Activated CD4-positive, alpha-beta memory T cell treated with anti-CD3 and anti-CD28 coated beads for 36 hours (primary cell): ENCODE measurements at places on chromosomes 11 and 22. TPM values are rescaled to one million over a fixed set of nuclear protein-coding genes. Genes with fewer than 3 reads are reported as not detected.

DNA sequence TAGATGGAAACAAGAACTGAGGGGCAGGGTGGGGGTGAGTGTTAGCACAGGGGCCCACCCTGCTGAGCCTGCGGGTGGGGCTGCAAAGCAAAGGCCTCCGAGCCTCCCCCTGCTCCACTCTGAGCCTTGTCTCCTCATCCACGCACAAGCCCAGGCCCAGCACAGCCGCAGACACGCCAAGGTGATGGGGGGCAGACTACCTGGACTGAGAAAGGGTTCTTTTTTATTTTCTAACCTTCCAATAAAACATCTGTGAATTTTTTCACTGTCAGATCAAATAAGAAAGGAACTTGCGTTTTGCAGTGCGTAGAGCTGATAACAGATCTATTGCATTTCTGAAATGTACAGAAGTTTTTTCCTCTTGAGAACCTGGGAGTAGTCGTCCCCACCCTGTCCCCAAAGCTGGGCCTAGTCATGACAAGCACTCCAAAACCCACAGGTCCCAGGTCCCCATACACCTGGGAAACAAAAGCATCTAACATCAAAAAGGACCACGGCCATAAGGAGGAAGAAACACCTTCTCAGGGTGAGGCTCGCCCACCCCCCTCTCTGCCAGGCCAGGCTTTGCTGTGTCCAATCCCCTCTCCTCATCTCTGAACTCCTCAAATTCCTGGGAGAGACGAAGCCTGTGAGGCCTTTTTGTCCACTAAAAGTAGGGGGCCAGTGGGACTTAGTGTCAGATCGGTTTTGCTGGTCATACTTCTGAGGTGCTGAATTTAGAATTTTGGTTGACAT is 22.7 kb upstream of the CD5 start:
- H3K36me3 ChIP-seq: peaks cover 77% of the 10 kb centered on the region
- H3K4me3 ChIP-seq: peak overlapping the region; percentile 85
- H3K27ac ChIP-seq: peak overlapping the region; percentile 92

- no peaks in the 10 kb centered on the region for H3K36me3 ChIP-seq
- H3K27ac ChIP-seq: no peak overlapping the region
- peaks cover 3% of the 10 kb centered on the region for H3K27me3 ChIP-seq
- no peaks in the 10 kb centered on the region for H3K4me1 ChIP-seq
- no peak for DNase-seq
- H3K4me3 ChIP-seq: no peak overlapping the region
Measured at GRCh38 chr22:47333625-47334024, 571.2 kb downstream of the TBC1D22A start.

DNA sequence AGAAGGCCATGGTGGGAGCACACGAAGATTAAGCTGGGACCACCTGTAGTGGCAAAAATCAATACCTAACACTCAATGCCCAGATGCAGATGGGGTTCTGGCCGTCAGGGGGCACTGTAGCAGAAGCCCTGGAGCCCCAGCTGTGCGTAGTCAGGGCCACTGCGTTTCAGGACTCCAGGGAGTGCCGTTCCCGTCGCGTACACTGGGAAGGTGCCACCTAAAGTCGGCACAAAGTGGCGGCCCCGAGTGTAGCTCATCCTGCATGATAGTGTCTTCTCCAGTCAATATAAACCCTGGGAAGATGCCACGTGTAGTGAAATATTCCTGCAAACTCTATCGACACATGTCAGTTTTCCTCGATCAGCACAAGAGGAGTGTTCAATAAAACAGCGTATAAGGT is 123.8 kb upstream of the NTM start:
- no peak overlapping the region for H3K27ac ChIP-seq
- peaks cover 2% of the 10 kb centered on the region for H3K27me3 ChIP-seq
- no peak overlapping the region for H3K4me3 ChIP-seq
- H3K4me1 ChIP-seq: no peaks in the 10 kb centered on the region
- no peaks in the 10 kb centered on the region for H3K36me3 ChIP-seq
- DNase-seq: peak; percentile 11

DNA sequence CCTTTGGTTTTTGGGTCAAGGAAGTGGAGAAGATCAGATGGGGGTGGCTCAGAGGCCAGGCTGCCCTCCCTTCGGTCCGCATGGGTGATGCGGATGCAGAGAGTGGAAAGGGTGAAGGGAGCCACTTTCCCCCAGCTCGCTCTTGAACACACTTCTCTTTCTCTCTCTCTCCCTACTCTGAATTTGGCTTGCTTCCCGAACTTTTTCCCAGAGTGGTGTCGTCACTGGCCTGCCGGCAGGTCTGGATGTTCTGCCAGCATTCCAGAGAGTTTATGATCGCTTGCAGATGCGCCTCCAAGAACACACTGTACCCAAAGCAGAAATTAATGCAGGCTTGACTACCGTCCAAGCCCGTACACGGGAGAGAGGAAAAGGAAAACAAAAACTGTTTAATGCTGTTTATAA is 103.2 kb downstream of the ZBTB16 start:
- H3K4me3 ChIP-seq: no peak overlapping the region
- no peak for DNase-seq
- peaks cover 67% of the 10 kb centered on the region for H3K4me1 ChIP-seq

GRCh38 chr22:24824250-24824649 is 18.2 kb downstream of the SGSM1 start:
- no peaks in the 10 kb centered on the region for H3K4me1 ChIP-seq
- no peak overlapping the region for H3K27ac ChIP-seq
- H3K27me3 ChIP-seq: no peaks in the 10 kb centered on the region
- no peak for DNase-seq

DNA sequence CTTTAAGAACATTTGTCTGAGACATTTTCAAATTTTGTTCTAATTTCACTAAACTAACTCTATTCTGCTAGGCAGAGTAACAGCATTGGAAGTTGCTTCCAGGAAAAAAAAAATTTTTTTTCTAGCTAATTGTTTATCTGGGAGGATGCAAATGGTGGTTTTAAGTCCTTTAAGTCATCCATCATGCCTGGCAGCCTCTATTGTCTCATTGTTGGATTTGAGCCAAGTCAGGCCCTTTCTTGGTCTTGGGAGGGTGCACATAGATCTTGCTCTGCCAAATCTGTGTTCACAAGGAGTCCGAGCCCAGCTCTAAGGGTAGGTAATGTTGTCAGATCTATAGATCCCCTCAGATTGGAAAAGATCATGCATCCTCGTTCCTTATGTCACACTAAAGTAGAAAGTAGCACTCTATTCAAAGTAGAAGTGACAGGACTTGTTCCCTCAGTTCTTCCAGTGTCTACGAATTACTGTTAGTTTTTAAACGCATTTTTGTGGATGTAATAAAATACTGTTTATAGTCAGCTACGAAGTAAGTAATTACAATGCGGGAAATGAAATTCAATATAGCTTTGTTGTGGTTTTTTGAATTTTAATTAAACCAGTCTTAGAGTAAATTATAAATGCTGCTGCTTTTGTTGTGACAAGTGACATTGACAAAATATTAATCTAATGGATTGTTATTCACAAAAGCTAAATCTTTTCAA is 166.0 kb upstream of the RASSF10 start:
- no peaks in the 10 kb centered on the region for H3K36me3 ChIP-seq
- H3K4me1 ChIP-seq: peaks cover 11% of the 10 kb centered on the region
- H3K27ac ChIP-seq: no peak overlapping the region
- no peak overlapping the region for H3K4me3 ChIP-seq

- H3K4me3 ChIP-seq: no peak overlapping the region
Measured at GRCh38 chr11:93067881-93068390, 98.5 kb downstream of the MTNR1B start.

DNA sequence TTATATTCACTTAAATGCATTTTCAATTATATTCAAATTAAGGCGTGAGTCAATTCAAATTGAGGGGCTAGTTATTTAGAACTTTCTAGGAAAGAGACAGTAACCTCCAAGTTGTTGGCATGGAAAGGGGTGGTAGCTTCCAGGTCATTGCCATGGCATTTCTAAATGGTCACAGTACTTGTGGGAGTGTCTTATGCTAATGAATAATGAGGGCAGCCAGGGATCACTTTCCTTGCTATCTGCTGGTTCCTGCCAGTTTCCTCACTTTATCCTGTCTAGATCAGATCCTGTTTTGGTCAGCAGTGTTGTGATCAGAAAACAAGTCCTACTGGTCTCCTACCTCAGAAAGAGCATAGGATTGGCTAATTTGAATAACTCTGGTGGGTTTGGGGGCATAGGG is 21.8 kb upstream of the RNASEH2C start:
- H3K27me3 ChIP-seq: peaks cover 10% of the 10 kb centered on the region
- H3K36me3 ChIP-seq: no peaks in the 10 kb centered on the region
- no peak for DNase-seq
- no peaks in the 10 kb centered on the region for H3K4me1 ChIP-seq

GRCh38 chr11:84501750-84502149 is 1125.4 kb downstream of the DLG2 start:
- no peaks in the 10 kb centered on the region for H3K27me3 ChIP-seq
- H3K4me1 ChIP-seq: no peaks in the 10 kb centered on the region
- H3K4me3 ChIP-seq: no peak overlapping the region
- no peak for DNase-seq
- no peaks in the 10 kb centered on the region for H3K36me3 ChIP-seq
- no peak overlapping the region for H3K27ac ChIP-seq

DNA sequence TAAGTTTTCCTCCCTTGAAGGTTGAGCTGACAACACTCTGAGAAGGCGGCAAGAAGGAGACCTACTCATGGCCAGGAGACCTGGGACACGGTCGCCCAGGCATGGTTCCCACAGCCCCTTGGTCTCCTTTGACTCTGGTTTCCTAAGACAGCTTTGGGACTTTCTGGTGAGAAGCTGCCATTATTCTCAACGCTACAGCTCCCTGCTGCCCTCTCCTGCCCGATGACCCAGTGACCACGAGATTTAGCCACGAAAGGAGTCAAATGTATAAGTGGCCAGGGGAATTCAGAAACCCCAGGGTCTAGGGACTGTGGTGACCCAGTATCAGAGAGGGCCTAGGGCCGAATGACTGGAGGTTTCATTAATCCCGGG is 699 bp upstream of the SDF2L1 start:
- peaks cover 24% of the 10 kb centered on the region for H3K4me1 ChIP-seq
- peak overlapping the region; percentile 46 for H3K27ac ChIP-seq
- peaks cover 3% of the 10 kb centered on the region for H3K27me3 ChIP-seq
- H3K36me3 ChIP-seq: peaks cover 16% of the 10 kb centered on the region
- H3K4me3 ChIP-seq: peak overlapping the region; percentile 87

DNA sequence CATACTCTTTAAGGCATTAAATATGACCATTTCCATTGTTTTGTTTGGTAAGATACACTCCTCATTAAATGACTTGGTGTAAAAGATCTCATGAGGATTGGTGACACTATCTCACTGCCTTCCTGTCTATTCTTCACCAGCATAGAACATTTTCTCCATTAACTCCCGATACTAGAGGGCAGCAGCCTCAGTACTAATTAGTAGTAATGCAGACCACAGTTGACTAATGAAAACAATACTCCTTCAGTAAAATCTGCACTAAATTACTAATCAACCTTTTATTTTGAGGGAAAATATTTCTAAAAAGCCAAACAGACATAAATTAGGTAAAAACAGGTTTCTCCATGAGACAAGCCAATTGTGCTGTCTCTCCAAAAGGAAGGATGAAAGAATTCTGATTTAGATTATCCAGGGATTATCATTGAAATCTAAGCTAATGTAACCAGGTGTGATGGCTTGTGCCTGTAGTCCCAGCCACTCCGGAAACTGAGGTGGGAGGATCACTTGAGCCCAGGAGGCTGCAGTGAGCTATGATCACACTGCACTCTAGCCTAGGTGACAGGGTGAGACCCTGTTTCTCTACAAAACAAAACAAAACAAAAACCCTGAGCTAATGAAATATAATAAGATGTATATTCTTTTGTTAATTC is 9.4 kb downstream of the PGM2L1 start:
- H3K4me1 ChIP-seq: peaks cover 31% of the 10 kb centered on the region
- no peak overlapping the region for H3K4me3 ChIP-seq
- H3K27me3 ChIP-seq: no peaks in the 10 kb centered on the region
- DNase-seq: peak; percentile 68

GRCh38 chr11:74612877-74613276 is 20.5 kb downstream of the POLD3 start:
- H3K36me3 ChIP-seq: peaks cover 28% of the 10 kb centered on the region
- no peaks in the 10 kb centered on the region for H3K4me1 ChIP-seq
- H3K27ac ChIP-seq: no peak overlapping the region
- DNase-seq: no peak

DNA sequence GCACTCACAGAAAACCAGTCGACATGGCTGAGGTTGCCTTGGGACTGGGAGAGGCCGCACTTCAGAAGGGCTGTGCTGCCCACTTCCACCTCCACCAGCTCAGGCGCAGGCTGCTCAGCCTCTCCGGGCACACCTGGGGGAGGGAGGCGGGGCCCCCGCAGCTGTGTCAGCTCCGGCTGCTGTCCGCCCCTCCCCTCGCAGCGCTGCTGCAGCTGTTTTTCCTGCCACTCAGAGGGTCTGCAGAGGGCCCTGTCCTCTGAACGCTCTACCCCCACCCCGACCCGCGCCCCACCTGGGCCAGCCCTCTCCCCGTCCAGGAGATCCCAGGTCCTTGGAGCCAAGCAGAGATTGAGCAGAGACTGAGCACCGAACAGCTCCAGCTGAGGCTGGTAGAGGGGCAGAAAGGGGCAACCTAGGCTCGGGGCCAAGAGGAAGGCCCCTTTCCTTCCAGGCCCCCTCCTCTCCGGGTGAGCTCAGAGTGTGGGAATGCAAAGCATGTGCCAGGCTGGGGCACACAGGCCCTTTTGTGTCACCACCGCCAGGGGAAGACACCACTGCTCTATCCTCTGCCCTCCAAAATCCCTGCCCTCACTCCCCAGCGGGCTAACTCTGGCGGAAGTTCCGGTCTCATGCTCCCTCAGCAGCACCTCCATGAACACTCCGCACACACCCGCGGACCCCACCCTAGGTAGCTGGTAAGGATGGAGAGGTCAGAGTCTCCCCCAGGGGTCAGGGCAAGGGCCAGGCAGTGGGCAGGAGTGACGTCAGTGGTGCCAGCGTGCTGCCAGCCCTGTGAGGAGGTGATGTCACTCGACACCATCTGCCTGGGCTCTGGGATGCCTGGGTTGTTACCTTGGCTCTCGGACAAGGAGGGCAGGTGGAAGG is 1.6 kb downstream of the MCAM start:
- peak overlapping the region; percentile 72 for H3K4me3 ChIP-seq
- peaks cover 15% of the 10 kb centered on the region for H3K27me3 ChIP-seq
- no peak overlapping the region for H3K27ac ChIP-seq
- H3K4me1 ChIP-seq: peaks cover 20% of the 10 kb centered on the region
- DNase-seq: peak; percentile 66

DNA sequence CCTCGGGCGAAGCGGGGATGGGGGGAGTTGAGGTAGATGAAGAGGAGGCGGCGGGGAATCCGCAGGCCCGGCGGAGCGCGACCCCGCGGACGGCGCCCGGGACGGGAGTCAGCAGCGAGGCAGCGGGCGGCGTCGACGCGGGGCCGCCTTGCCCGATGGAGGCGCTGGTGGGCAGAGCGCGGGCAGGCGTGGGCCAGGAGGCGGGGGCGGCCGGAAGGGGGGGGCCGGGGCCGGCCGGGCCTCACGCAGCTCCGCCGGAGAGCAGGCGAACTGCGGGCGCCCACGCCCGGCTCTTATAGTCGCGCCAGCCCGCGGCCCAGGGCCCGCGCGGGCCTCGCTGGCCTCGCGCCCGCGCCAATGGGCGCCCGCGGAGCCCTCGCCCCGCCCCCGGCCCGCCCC is at the start of gene IGF2:
Gene IGF2 (minus strand): TSS at position 267 of the 399 bp plus-strand sequence. CDS start 3,866 bp downstream, outside the sequence.
- no peak within 1 kb of the TSS for H3K27ac ChIP-seq
- H3K27me3 ChIP-seq: peaks cover 58% of the 10 kb centered on the region
- no peaks in the 10 kb centered on the region for H3K36me3 ChIP-seq
- peaks cover 34% of the 10 kb centered on the region for H3K4me1 ChIP-seq

- peak; percentile 20 for DNase-seq
- H3K27ac ChIP-seq: no peak overlapping the region
Measured at GRCh38 chr11:32006799-32007388, 84.0 kb upstream of the RCN1 start.

Gene GAB4
- not detected for total RNA-seq

Gene BATF2
- not detected for total RNA-seq

Gene CDC45
- total RNA-seq: 130 TPM

Gene TREH
- total RNA-seq: not detected

Gene RAB36
- 0.31 TPM for total RNA-seq

Gene OR8J3
- not detected for total RNA-seq

Gene MS4A1
- total RNA-seq: not detected
